Cortex of kidney (tissue), 1 donor: ENCODE measurements at places on chromosomes 6 and 20.

- no peak for DNase-seq
These were observed 20.1 kb downstream of the NT5E start for GRCh38 chr6:85470023-85470410.

GRCh38 chr20:9241232-9241692 is 172.4 kb downstream of the PLCB4 start:
- DNase-seq: no peak

DNA sequence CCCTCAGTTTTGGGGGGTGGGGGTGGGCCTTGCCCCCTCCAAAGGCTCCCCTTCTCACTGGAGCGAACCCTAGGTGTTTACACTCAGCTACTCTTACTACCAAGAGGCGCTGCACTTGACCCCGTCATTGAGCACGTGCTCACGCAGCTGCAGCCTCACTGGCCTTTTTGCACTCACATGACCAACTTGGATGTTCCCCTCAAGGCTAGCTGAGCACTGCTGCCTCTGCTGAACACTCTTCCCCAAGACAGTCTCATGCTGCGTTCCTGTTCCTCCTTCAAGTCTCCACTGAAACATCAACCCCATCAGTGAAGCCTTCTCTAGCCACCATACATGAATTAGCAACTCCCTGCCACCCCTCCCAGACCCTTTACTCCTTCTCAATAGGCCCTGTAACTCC is 4.0 kb downstream of the SOD2 start:
- no peak for DNase-seq

- no peak for DNase-seq
These were observed 46.7 kb downstream of the UBE2V1 start for GRCh38 chr20:50066161-50066834.

DNA sequence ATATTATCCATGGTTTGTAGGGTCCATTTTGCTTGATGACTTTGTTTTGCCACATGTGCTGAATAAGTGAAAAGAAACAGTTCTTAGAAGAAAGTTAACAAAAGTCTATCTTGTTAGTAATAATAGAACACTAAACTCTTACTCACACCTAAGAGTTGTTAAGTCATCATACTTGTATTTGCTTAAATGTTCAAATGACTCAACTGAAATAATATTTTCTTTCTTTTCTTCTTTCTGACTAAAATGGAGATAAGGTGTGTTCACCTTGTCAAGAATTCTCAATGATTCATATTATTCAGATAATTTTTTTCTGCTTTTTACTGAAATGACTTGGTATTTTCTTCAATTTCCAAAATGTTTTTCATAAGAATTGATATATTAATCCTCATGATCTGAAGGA is 327.2 kb downstream of the HTR1B start:
- DNase-seq: no peak

DNA sequence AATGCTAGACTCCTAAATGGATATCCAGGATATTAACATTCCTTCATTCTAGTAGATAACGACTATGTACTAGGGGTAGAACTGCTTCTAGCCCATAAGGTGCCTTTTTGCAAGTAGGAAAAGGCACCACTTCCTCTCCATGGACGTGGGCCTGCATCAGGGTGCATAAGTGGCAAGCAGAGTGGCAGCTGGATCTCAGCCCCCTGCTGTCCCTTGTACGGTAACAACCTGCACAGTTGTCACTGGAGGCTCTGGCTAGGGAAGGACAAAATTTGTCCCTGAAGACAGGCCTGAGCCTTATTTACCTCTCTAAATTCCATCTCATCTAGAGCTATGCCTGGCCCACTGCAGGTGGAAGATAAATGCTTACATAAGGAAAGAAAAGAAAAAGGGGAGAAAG is 42.5 kb upstream of the SAYSD1 start:
- DNase-seq: no peak

DNA sequence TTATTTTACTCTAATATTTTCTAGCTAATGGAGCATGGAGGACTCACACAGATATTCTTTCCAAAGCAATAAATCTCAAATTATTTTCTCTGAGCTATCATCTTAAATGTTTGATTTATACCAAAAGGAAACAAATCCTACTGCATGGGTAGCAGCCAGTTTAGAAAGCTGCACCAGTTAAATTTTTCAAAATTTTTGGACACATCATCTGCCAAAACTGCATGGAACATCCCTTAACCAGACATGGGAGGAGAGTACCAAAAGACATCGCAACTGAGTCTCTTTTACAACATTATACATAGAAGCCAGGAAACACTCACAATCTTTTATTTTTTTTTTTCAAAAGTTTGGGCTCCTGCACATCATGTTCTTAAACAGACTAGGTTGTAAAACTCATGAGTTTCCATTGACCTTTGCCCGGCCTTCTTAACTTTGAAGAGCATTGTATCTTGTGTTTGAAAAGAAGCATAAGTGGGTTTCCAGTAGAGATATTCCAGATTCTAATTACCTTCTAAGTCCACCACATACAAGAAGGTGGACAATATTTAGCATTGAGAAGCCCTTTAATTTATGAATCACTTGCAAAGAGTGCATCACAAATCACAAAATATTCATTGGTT is 87.7 kb upstream of the HMGCLL1 start:
- DNase-seq: no peak

GRCh38 chr6:43283905-43284304 is 14.2 kb upstream of the SLC22A7 start:
- DNase-seq: no peak

- DNase-seq: no peak
These were observed 2.2 kb upstream of the GINM1 start for GRCh38 chr6:149563928-149564325.

- DNase-seq: no peak
These were observed 39.7 kb downstream of the RIPOR3 start for GRCh38 chr20:50651676-50652075.

DNA sequence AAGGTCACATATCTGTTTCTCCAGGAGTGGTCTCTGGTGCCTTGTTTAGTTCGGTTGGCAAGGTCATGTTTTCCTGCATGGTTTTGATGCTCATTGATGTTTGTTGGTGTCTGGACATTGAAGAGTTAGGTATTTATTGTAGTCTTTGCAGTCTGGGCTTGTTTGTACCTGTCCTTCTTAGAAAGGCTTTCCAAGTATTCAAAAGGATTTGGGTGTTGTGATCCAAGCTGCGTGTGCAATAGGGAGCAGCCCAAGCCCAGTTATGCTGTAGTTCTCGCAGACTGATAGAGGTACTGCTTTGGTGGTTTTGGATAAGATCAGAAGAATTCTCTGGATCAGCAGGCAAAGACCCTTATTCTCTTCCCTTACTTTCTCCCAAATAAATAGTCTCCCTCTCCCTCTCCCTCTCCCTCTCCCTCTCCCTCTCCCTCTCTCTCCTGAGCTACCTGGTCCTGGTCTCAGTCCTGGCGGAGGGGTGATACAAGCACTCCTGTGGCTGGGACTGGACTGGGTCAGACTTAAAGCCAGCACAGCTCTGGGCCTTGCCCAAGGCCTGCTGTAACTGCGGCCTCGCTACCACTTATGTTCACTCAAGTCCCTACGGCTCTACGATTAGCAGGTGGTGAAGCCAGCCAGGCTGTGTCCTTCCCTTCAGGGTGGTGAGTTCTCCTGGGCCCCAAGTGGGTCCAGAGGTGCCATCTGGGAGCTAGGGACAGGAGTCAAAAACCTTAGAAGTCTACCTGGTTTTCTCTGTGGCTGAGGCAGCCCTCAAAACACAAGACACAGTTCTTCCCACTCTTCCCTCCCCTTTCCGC is 27.3 kb upstream of the GRM4 start:
- DNase-seq: no peak

- DNase-seq: no peak
These were observed 95.5 kb upstream of the NHSL1 start for GRCh38 chr6:138594758-138595140.

DNA sequence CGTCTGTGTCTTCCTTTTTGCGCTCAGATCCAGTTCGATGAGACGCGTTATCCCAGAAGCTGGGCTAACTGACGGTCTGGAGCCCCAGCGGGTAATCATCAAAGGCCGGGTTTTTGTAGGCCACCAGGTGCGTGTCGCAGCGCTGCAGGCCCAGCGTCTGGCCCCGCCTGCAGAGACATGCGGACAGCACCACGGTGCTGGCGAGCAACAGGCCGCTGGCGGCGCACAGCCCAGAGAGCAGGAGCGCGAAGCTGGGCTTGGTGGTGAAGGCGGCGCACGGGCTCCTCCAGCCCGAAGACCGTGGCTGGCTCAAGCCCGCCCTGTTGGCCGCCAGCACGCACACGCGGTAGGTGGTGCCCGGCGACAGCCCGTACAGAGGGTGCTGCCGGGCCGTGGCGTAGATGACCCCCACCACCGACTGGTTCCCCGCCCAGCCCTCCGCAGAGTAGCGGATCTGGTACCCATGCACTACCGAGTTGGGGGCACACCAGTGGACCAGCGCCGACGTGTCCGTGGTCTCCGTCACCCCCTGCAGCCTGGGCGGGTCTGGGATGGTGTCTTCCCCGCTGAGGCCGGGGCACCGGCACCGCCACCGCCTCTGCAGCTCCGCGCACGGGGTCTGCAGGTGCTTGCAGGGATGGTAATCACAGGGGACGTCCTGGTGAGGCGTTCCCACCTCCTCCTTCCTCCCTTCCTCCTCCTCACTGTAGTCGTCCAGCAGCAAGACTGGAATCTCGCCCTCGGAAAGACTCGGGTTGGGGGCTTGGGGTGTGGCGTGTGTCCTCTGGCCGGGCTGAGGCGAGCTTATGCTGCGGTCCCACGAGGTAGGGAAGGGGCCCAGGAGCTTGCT is 12.7 kb downstream of the LRRN4 start:
- no peak for DNase-seq

GRCh38 chr6:23633996-23634395 is 492.0 kb upstream of the NRSN1 start:
- DNase-seq: no peak

GRCh38 chr6:90434094-90434493 is 137.5 kb upstream of the BACH2 start:
- DNase-seq: no peak

DNA sequence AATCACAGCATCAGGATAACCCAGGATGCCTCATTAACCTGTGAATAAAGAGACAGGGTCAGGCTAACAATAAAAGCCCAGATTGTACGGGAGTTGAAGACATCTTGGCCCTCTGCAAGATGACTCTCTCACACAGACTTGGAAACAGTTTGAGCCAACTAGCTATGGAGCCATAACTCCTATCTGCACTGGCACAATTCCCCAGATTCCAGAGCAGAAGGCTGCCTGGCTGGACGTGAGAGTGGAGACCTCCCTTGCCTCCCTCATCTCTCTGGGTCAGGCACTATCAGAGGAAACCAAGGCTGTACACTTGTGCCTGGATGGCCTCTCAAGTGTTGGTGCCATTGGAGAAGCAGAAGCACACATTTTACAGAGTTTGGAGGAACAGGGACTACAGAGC is 312.6 kb downstream of the THBS2 start:
- DNase-seq: no peak

GRCh38 chr6:38459291-38459690 is 180.4 kb downstream of the BTBD9 start:
- DNase-seq: no peak

GRCh38 chr6:26022132-26022472 is 59.5 kb downstream of the TRIM38 start:
- DNase-seq: no peak

DNA sequence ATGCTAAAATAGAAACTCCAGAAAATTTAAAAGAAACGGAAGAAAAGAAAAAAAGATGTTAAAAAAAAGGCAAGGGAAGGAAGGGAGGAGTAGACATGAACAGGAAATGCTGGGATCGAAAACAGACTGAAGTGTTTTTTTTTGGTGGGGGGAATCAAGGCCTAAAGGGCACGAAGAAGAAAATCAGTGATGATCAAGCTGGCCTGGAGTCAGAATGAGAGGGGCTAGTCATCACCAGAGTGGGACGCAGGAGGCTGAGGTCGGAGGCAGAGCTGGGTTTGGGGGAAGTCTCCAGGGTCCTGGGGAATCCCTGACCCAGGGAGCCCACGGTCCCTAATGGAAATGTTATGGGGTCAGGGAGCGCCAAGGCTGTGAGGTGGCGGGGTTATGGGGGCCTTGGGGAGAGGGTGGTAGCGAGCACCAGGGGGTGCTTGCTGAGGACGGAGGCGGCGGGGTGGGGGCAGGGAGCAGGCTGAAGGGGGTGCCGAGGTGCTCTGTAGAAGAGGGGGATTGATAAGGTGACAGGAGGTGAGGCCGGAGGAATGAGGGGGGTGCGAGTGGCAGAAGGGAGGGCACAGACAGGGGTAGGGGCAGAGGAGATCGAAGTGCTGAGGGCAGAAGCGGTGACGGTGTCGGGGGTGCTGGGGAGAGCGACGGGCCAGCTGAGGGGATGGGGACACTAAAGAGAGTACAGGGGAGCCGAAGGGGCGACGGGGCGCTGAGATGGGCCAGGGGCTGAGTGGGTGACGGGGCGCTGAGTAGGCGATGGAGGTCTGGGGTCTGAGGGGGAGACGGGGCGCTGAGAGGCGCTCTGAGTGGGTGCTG is 684 bp downstream of the ZNFX1 start:
- no peak for DNase-seq

DNA sequence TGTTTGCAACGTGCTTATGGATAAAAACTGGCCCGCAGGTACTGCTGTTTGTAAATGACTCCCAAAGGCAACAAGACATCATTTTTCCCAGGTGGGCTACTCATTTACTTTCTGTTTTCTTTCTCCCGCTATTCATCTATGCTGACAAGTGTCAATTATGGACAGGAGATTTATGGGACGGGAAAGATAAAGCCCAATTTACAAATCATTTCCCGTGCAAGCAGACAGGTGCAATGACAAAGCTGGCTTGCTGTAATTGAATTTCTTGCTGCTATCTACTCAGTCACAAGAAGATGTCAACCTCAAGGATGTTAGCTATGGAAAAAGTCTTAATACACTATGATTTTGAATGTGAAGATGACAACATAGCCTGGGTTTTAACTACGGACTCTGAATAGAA is 125.5 kb downstream of the EPHA7 start:
- no peak for DNase-seq
